ENCODE measurements at places on chromosomes 11 and 22. TPM values are rescaled to one million over a fixed set of nuclear protein-coding genes. Genes with fewer than 3 reads are reported as not detected.

DKK3 gene
- 7.5 TPM for total RNA-seq

ADAMTS8 gene
- 0.14 TPM for total RNA-seq

NUP98 gene
- 59.0 TPM for total RNA-seq

CRYBB3 gene
- total RNA-seq = 0.09 TPM

TYMP gene
- total RNA-seq = 97.3 TPM
